ENCODE measurements at places on chromosomes 12 and 14.

GRCh38 chr12:51814311-51815088, 34.0 kb downstream of the FIGNL2 start:
- DNase-seq = peak; percentile 68

DNA sequence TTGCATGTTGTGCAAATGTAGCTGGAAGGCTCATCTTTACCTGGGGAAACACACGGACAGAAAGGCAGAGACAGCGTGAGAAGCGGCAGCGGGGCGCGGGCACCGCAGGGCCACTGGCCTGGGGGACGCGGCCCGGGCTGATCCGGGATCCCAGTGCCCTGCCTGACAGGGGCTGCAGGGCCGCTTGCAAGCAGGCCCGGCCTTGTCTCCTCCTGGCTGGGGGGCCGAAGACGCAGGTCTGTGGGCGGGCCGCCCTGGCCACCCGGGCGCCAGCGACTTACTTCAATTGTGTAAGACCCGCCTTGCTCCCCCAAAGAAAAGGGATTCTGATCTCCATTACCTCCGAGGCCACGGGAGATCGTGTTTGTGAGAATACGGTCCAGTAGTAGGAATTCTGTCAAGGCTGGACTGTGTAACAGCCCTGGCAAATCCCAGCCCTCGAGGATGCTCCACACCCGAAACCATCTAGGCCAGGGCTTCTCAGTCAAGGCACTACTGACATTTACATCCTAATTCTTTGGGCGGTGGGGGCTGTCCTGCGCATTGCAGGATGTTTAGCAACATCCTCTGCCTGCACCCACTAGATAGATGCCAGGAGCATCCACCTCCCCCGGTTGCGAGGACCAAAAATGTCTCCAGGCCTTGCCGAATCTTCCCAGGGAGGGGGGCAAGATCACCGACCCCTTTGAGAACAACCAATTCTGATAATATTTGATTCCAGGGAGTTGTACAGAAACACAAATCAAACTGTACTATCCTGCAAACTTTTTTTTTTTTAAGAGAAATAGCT, 95.6 kb downstream of the BCL11B start:
- no peak for DNase-seq

DNA sequence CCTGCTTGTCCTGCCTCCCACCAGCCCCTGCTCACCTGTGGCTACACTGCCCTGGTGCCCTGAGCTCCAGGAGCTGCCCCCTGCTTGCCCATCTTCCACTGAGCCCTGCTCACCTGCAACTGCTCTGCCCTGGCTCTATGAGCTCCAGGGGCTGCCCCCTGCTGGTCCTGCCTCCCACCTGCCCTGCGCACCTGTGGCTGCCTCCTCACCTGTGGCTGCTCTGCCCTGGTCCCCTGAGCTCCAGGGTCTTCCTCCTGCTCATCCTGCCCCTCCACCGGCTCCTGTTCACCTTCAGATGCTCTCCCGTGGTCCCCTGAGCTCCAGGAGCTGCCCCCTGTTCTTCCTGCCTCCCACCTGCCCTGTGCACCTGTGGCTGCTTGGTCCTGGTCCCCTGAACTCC, 247.6 kb downstream of the TMEM121 start:
- DNase-seq = no peak

DNA sequence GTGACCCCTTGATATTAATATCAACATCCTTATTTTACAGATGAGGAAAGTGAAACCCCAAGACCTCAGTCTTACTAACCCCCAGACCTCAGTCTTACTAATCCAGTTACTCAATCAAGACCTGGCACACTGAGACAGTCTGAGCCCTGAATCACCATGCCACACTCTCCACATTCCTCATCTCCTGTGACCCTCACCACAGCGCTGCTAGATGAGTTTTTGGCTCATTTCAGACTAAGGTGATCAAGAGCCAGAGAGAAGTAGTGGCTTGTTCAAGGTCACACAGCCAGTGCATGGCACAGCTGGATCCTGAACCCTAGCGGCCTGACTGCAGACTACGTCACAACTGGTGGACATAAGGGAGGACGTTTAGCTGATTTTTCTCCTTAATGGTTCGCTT, 579.2 kb downstream of the BCL11B start:
- no peak for DNase-seq

DNA sequence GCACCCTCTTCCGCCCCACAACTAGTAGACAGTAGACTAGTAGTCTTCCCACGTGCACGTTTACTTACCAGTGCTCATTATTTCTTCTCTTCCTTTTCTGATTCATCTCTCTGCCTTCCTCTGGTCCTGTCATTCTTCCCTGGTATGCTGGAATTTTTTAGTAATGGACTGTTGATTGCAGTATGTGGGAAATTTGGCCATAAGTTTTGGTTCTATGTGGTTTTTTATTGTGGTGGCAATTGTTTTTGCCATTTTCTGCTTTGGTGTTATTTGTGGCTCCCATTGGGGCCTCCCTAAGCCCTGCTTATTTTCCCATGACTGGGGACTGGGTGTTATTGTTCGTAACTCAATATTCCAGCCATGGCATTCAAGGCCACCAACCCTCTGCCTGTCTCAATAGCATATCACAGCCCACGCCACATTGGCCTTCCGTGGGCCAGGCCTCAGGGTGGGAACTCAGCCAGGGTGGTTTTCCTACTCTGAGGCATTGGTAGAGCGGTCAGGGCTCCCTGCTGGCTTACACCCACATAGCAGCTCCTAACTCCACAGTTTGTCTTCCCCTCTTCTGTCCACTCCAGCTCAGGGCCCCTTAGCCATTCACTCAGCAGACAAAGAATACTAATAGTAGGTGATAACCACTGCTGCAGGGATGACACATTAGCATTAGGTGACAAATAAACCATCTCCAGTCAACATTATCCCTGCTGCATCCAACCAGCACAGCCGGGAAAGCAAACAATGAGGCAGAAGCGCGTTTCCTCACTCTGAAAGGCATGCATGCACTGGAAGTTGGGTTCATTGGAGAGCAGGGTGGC, 321.5 kb downstream of the CACNA1C start:
- no peak for DNase-seq

DNA sequence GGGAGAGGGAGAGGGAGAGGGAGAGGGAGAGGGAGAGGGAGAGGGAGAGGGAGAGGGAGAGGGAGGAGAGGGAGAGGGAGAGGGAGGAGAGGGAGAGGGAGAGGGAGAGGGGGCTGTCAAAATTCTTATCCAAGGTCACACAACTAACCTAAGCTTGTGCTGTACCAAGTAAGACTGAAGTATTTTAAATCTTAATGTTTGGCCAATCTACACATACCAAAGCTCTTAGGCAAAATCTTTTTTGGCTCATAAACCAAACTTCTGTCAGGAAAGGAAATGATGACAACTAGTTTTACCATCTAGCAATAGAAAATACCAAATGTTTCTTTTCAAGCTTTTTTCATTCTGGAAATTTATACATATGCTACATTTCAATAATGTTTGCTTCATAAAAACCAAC, 33.8 kb downstream of the CCDC38 start:
- DNase-seq = no peak

- DNase-seq = no peak
Observed at GRCh38 chr12:103441437-103442181, 54.2 kb downstream of the C12orf42 start.

GRCh38 chr14:74350928-74351323, 2.7 kb downstream of the VRTN start:
- no peak for DNase-seq

DNA sequence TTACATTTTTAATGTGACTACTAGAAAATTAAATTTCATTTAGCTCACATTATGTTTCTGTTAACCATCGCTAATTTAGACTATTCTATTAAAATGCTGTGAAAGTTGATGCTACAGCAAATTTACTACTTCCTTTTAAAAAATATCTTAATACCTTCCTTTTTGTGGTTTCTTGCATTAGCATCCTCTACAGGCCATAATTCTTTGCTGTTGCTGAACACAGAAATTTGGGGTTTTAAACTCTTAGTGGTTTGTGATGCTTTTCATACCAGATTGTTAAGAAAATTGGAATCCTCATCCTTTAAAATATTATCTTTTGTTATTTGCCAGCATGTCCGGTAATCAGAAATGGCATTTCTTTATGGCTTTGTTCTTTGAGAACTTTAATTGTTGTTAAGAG, 18.1 kb downstream of the WNK1 start:
- no peak for DNase-seq

DNA sequence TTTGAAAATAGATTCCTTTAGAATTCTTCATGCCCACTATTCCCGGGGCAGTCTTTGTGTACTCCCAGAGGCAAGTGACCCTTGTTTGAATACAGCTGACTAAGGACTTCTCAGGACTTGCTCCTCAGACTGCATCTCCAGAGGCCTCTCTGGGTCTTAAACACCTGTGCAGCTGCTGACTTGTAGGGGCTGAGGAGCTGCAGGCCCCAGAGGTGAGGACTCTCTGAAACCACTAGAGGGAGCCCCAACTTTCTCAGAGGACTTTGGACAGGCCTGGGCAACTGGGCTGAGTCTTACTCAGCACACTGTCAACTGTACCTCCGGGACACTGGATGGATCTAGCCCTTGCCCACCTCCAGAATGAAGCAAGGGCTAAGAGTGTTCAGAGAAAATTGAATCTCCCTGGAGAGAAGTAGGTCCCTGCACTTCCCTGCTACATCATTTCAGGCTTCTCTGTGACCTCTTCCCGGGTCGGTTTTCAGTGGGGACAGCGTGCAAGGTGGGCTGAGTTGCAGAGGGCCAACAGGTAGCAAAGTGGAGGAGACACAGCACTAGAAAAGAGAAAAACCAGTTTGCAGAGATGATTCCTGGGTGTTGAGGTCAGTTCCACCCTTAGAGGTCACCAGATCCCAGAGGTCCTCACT, 164.6 kb downstream of the TMEM117 start:
- peak; percentile 88 for DNase-seq

GRCh38 chr12:3202096-3202495, 124.9 kb downstream of the TSPAN9 start:
- DNase-seq = peak; percentile 72

GRCh38 chr14:103641161-103641560, 12.2 kb downstream of the KLC1 start:
- no peak for DNase-seq
